ENCODE measurements at places on chromosomes 5 and 9. TPM values are rescaled to one million over a fixed set of nuclear protein-coding genes. Genes with fewer than 3 reads are reported as not detected.

SOX30 gene
- not detected for total RNA-seq

ANKRD20A1 gene
- 1.4 TPM for total RNA-seq

QRFP gene
- not detected for total RNA-seq

LMX1B gene
- total RNA-seq = not detected

TEX48 gene
- not detected for total RNA-seq

PCDHB5 gene
- 0.13 TPM for total RNA-seq

PCDHGB3 gene
- 0.13 TPM for total RNA-seq

SH3RF2 gene
- 0.11 TPM for total RNA-seq

C5orf52 gene
- not detected for total RNA-seq

GADD45G gene
- 6.4 TPM for total RNA-seq

CCDC192 gene
- total RNA-seq = not detected

SLC35A4 gene
- 155 TPM for total RNA-seq

SUSD3 gene
- total RNA-seq = 9.5 TPM

FBP2 gene
- total RNA-seq = not detected

SLC31A2 gene
- total RNA-seq = 3.5 TPM

LPAR1 gene
- total RNA-seq = 0.13 TPM

IL11RA gene
- 7.7 TPM for total RNA-seq

ZNF879 gene
- 2.0 TPM for total RNA-seq

ALDOB gene
- total RNA-seq = 0.89 TPM

ARSI gene
- total RNA-seq = not detected

RGS14 gene
- 62.3 TPM for total RNA-seq

MYMK gene
- not detected for total RNA-seq

PHYHD1 gene
- not detected for total RNA-seq

PCDHA3 gene
- not detected for total RNA-seq

SLC27A6 gene
- total RNA-seq = not detected

PAEP gene
- not detected for total RNA-seq

CYSRT1 gene
- total RNA-seq = 0.50 TPM

SETX gene
- total RNA-seq = 34.0 TPM

UHRF2 gene
- total RNA-seq = 38.0 TPM

PGM5 gene
- not detected for total RNA-seq

ARHGEF37 gene
- total RNA-seq = 0.52 TPM

ARL14EPL gene
- total RNA-seq = not detected

SLC36A2 gene
- total RNA-seq = not detected

ZDHHC11 gene
- total RNA-seq = 7.0 TPM
